ENCODE measurements at places on chromosomes 4 and X.

DNA sequence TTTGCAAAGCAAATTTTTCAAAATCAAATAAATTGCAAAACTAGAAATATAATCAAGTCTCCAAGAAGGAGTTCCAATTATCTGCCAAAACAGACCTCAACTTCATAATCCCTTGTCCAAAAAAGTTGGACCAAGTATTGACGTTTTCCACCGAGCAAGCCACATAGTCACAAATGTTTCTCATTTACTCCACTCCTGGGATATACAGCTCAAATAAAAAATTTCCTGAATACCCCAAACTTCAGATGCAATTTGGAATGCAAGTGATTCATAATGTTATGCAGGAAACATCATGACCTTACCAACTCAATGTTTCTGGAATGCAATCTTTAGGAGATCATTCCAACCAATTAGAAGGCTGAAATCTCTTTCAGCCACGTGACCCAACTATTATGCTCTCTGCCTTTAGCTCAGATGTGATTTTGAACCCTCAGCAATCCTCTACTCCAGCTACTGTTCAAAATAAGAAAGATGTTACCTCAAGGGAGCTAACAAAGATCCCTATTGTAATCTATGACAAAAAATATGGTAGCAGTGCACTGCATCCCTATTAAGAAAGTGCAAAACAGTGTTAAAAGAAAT, 72.4 kb downstream of the PRDM5 start:
- no peak for DNase-seq

- no peak for DNase-seq
Observed at GRCh38 chr4:101599620-101600019, 190.9 kb upstream of the BANK1 start.

GRCh38 chr4:2624782-2625530, 88.5 kb downstream of the FAM193A start:
- no peak for DNase-seq

GRCh38 chr4:63526251-63526650, 883.0 kb downstream of the TECRL start:
- DNase-seq, result no peak

DNA sequence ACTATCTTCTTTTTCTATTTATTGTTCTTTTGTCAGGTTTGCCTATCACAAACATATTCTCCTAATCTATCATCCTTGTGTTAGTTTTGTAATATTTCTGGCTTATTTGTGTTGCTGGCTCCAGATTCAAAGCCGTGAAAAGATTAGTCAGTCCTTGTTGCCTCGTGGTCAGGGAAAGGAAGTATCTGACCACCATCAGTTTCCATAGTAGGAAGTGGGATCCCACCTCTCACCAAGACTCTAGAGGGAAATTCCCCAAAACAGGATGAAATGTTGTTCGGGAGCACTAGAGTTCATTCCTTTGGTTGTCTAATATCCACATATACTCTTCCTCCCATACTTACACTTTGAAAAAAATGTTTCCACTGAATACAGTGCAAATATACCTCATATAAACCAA, 131.0 kb upstream of the HUWE1 start:
- no peak for DNase-seq

DNA sequence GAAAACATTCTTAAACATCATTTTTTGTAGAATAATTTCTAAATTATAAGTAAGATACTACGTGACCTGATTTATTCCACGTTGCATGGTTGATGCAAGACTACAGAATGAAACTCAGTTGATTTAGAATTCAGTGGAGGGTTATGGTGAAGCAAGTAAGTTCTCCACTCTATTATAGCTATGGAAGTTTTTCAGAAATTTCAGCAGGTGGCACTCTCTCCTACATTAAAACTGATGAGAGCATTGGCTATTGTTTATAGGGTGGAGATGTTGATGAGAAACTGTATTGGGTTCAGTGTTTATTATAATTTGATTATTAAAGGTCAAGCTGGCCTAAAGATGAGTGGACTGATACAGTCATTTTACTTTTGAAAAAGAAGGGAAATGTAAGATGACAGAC, 88.0 kb downstream of the FNIP2 start:
- DNase-seq, result no peak

DNA sequence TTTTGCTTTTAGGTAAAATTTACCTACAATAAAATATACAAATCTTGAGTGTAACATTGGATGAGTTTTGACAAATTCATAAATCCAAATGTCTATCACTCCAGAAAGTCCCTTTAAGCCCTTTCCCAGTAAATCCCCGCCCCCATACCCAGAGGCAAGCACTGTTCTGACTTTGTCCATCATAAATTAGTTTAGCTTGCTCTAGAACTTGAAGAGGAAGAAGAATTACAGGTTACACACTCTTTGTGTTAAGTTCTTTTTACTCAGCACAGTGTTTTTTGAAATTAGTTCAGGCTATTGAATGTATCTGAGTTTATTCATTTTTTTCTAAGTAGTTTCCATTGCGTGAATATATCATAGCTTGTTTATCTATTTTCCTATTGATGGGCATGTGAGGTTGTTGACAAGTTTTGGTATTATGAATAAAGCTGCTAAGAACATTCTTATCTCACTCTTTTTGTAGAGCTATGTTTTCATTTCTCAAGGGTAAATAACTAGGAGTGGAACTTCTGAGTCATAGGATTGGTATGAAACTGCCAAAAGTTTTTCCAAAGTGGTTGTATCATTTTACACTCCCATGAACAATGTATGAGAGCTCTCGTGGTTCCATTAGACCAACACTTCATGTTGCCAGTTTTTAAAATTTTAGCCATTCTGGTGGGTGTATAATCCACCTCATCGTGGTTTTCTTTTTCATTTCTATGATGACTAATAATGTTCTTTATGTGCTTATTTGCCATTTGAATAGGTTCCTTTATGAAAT, 22.4 kb upstream of the HPSE start:
- DNase-seq, result no peak

DNA sequence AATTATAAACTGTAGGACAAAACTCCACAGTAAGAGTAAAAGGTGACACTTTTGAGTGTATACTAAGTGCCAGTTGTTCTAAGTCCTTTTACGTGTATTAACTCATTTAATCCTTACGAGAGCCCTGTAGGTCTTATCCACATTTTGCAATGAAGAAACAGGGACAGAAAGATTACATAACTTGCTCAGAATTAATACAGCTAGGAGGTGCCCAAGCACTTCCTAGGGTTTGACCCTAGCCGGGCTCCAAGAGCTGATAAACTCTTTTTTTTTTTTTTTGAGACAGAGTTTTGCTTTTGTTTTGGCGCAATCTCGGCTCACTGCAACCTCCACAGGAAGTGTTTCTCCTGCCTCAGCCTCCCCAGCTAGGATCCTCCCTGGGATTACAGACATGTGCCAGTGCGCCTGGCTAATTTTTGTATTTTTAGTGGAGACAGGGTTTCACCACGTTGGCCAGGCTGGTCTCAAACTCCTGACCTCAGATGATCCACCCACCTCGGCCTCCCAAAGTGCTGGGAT, 110.4 kb downstream of the UBE2K start:
- DNase-seq, result no peak

DNA sequence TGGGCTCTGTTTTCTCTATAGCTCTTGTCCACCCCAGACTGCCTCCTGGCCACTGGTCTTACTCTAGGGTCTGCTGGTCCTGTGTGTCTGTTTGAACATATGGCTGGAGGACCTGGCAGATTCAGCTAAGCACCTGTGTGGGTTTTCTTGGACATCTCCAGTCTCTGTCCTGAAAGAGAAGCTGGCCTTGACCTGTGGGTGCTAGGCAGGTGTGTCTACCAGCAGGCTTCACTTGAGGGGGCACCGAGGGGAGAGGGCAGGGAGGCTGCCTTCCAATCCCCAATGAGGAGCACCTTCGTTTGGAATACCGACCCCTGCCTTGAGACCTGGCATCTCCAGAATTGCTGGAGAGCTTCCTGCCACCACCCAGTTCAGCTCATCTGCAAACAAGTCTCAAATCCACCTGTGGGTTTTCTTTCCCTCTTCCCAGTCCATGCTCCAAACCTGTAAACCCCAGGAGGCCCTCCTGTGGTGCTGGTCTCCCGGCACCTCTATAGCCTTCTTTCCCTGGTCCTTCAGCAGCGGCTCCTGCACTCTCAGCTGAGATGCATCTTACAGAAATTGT, 45.2 kb downstream of the HTRA3 start:
- DNase-seq, result no peak

GRCh38 chrX:100625985-100626491, 10.6 kb downstream of the TSPAN6 start:
- DNase-seq, result no peak

DNA sequence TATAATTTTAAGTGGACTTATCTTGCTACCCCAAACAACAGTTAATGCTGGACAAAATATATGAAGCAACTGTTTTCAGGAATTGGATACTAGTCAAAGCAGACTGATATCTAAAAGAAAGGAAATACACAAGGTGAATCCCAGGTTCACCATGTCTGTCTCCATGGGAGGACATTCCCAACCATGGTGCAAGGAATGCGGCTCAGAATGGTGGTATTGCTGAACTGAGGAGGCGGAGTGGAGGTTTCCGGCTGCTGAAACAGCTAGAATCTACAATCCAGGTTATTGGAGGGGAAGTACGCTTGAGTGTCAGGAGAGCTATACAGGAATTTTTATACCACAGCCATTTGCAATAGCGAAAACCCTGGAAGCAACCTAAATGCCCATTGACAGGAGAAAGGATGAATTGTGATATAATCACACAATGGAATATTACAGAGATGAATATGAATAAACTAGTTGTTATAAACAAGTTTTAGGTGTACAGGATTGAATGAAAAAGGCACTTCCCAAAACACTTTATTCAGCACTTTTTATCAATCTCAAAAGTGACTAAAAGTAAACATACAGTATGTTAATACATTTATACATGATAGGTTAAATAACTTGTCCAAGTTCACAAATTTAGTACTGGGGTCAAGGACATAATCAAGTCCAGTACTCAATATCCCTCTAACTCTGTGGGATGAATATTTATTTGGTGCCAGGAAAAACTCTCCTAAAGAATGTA, 9.0 kb downstream of the HMGB2 start:
- DNase-seq, result no peak

DNA sequence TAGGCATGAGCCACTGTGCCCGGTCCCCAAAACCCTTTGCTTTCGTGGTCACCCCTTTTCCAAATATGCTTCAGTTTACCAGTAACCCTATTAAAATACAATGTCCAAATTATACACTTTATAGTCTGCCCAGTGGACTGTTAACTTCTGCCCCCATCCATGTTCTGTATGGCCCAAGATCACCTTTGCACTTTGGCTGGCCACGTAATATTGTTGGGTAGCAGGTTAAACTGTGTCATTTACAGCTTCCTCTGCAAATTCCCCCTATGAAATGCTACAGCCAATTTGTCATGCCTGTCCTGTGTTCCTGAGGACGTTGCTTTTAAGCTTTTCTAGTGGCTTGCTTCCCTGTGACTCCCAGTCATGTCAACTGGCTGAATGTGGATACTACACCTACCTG, 101.1 kb upstream of the IL13RA1 start:
- DNase-seq, result no peak

- no peak for DNase-seq
Observed at GRCh38 chr4:81663368-81663767, 191.7 kb upstream of the RASGEF1B start.

- DNase-seq, result no peak
Observed at GRCh38 chrX:41317477-41318208, 16.3 kb upstream of the DDX3X start.

DNA sequence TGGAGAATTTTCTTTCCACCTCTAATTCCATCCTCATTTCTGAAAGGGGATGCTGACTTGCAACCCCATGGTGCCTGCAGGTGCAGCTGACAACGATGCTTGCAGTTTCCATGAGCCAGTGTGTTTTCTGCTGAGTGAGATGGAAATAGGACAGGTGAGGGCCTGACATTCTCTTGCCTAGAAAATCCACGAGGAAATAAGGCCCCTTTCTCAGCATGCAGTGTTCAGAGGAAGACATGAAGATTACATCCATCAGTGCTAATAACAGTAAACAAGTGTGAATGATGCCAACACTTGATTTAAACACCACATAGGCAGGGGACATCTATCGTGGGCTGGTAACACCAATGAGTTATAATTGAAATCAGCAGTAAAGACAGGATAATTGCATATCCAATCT, 237.3 kb downstream of the NLGN4X start:
- DNase-seq, result no peak

GRCh38 chrX:69236641-69237040, 71.4 kb upstream of the PJA1 start:
- no peak for DNase-seq

GRCh38 chrX:69374569-69374968, 129.6 kb upstream of the NALF2 start:
- DNase-seq, result no peak

- no peak for DNase-seq
Observed at GRCh38 chrX:133523081-133523487, 107.8 kb upstream of the GPC4 start.

DNA sequence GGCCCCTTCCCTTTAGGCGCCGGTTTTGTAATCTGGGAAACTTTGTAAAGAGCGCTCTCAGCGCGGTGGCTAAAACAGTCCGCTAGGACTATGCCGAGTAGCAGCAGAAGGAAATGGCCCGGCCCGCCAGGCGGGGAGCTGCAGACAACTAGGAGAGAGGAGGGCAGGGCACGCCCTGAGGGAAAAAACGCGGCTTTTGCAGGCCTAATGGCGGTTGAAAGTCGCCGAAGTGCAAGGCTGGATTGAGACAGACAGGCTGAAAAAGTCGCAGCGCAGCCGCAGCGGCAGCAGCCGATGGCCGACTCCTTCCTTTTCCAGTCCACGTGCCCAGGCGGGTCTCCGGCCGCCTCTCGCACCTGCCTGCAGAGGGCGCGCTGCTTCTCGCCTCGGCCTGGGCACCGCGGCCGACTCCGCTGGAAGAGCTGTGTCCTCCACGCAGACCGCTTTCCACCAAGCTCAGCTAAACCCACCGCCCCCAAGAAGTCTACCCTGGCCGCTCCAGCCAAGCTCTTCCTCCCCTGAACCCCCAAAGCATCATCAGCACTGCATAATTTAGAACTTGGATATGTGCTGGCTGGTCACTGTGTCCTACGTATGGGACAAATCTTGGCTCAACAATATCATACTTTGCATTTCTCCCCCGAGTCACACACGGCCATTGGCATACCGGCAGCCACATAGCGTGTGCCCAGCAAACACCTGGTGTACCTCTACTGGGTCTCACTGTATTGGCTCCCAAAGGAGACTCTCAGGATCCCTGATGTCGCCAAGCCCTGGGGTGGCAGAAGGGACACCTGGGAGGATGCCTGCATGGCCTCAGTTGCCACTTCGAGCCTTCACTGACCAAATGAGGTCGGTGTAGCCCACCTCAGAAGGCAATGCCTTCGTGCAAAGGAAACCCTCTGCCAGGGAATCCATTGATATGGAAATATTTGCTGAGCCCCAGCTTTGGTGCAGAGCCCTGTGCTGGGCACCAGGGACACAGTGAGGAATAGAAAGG, 14.5 kb downstream of the SLC25A5 start:
- peak; percentile 47 for DNase-seq

- DNase-seq, result no peak
Observed at GRCh38 chr4:138135610-138136009, 106.5 kb downstream of the SLC7A11 start.

DNA sequence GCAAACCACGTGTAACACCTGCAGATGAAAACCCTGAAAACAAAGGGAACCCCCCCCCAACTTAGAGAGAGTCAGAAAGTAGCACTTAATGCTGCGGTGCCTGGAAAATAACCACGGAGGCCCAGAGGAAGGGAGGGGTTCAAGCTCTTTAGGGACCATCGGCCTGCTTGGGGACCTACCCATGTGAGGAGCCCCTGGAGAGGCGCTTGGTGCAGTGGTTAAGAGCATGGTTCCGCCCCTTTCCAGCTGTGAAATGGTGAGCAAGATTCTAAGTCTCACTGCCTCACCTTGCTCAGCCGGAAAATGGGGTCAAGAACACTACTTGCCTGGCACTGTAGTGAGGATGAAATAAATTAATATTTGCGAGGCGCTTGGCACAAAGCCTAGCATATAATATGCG, 13.8 kb downstream of the SLC25A5 start:
- DNase-seq, result no peak

- DNase-seq, result no peak
Observed at GRCh38 chrX:20672476-20672875, 405.8 kb upstream of the RPS6KA3 start.

Measured in activated gamma-delta T cell treated with Interleukin-2 at 50 U/mL for 16 hours (primary cell).